ENCODE measurements at places on chromosomes 3 and 15.

DNA sequence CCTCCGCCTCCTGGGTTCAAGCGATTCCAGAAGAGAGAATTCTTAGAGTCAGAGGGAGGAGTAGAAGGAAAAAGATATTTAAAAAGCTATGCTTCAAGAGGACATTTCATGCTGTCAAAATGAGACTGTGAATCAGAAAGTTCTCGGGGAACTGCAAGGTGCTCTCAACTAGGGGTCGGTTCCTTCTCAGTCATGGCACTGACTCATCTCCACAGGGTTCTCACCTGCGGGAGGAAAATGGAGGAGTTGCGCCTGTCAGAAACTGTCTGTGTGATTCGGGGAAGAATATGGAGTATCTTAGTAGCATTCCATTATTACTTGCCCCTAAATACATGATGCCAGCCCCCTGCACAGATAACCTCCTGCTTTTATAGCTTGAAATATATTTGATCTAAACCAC, 47.4 kb downstream of the APH1B start:
- DNase-seq: no peak

GRCh38 chr15:80162059-80162554, 9.3 kb downstream of the FAH start:
- DNase-seq: no peak

DNA sequence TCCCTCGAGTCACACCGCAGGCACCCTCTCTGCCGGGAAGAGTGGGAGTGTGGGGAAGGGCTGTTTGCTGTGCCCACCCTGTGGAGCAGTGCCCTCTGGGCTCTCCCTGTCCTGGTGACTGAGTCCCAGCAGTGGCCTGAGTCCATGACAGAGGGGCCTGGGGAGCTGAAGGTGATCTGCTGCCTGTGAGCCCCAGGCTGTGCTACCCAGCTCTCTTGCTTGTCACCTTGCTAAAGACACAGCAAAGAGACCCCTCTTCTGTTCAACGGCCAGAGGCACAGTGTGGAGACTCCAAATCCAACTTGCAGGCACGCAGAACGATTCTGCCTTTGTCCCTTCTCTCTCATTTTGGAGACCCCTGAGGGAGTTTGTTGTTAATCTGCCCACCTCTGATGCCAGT, 232.6 kb downstream of the OPA1 start:
- DNase-seq: no peak

- no peak for DNase-seq
Observed at GRCh38 chr3:116920826-116921610, 211.4 kb downstream of the TUSC7 start.

DNA sequence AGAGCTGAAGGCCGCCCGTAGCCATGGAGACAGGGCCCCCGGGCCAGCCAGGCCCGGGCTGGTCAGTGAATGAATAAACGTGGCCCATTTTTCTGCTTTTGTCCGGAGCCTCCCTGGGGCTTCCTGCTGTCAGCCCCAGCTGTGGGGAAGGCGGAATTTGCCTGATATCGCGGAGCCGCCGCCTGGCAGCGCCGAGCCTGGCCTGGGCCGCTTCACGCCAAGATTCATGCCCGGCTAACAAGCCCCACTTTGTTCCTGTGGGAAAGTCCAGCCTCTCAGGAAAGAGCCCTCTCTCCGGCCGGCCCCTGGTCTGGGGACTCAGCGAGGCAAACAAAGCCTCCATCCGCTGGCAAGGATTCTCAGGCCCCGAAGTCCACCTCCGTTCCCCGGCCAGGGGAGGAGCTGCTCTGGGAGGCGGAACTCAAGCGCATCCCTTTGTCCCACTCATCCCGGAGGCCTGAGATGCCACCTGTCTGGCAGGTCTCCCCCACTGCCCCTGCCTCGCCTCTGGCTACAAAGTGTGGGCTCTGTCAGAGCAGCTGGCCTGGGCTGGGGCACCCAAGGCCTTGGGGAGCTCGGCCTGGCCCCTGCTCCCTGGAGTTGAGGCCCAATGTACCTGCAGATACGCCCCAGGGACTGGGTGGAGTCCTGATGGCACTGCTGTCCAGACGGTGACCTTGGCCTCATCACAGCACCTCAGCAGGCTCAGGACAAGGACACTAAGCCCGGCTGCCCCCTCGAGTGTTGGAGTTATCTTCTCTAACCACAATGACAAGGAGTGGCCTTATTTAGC, 51.6 kb upstream of the SLC6A11 start:
- peak; percentile 59 for DNase-seq

DNA sequence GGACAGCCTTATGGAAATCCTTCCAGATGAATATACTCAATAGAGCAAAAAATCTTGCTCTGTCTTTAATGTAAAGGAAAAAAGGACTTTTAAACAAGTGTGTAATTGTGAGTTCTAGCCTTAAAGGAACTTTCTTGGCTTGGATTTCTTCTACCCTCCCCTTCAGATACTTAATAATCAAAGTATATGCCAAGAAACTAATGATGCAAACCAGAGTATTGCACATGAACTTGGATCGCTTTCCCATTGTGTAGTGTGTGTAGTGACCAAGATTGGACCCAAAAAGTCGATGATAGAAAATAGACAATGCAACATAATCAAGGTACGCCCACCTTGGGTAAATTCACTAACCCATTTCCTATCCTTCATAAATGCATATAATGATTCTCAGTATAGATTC, 123.8 kb downstream of the TIGIT start:
- no peak for DNase-seq

DNA sequence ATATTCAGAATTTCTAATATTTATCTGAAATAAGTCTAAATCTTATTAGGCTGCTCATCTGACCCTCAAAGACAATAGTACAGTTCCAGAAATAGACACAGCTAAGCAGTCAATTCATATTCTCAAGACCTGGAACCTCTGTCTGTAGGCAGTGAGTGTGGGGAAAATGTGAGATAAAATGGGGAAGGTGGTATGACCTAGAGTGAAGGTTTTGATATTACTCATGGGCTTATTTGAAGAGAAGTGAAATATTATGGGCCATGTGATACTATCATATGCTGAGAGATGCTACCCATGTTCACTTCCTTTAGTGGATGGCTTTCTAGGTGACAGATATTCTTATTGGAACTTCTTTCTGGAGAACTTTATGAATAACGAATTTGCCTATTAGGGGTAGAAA, 33.5 kb downstream of the TGFBR2 start:
- no peak for DNase-seq

DNA sequence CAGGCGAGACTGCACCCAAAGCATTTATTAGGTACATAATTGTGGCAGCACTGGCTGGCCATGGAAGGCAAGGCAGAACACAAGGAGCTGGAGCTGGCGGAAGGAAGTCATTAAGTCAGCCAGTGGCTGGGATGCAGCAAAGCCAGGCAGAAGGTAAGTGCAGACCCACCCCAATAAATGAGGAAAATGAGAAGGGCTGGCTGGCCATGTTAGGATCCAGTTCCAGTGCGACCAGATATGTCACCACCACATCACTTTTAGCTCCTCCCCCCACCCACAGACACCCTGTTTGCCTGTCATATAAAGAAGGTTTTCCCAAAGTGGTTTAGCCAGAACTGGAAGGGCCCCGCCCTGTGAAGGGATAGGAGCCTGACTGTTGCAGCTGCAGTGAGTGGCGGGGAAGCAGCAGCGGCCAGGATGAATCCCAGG, at the start of gene FURIN:
Gene FURIN, plus strand, starts transcription at position 328 of the 429 bp plus-strand sequence. CDS start 7,153 bp downstream, outside the sequence.
- no peak for DNase-seq

DNA sequence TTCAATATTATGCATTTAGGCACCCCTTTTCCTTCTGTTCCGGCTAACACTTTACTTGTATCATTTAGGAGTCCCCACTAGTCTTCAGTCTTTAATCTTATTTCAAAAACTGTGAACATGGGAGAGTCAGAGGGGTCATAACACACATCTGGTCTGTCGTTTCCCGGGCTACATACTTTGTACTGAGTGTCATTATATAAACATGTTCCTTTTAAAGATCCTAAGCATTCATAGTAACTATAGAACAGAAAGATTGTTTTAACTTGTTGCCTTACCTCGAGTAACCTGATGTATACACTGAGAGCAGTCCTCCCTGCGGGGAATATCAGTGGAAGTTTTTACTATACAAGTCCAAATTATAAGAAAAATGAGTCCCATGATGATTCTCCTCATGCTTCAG, 78.2 kb upstream of the VEPH1 start:
- DNase-seq: no peak

DNA sequence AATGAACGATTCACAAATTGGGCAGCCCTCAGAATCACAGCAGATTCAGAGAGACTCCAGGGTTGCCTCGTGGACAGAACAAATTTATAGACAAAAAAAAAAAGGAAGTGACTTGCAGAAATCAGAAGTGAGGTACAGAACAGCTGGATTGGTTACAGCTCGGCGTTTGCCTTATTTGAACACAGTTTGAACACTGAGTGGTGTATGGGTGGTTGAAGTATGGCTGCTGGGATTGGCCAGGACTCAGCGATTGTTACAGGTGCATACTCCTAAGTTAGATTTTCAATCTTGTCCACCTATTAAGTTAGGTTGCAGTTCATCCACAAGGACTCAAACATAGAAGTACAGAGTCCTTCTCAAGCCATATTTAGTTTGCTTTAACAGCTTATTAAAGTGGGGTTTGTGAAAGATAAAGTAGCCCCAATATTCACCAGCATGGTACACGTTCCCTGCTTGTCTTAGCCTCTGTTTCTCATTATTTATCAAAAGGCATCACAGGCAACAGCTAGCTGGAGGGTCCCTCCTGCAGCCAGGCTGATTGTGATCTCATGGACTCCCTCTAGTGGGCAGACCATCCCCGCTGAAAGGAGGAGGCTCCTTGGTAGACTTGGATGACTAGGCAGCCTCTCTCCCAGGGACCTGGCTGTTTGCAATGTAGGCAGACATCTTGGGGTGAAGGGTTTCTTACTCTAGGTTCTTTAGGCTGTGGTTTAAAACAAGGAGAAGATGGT, 17.6 kb upstream of the ALDH1L1 start:
- no peak for DNase-seq

- DNase-seq: no peak
Observed at GRCh38 chr3:165983284-165983683, 146.1 kb upstream of the BCHE start.

DNA sequence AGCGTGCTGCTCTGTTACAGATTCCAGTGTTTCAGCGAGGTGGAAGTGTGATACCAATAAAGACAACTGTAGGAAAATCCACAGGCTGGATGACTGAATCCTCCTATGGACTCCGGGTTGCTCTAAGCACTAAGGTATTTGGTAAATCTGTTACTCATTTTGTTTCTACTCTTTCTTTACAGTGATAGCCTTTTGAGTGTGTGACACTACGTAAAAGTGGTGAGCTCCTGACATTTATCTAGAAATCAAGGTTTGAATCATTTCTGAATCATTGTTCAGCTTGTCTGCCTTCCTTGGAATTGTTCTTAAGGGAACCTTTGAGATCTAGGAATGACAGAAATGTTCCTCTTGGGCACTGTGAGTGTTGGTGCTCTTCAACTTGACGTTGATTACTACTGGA, 11.2 kb upstream of the CAPN3 start:
- no peak for DNase-seq

DNA sequence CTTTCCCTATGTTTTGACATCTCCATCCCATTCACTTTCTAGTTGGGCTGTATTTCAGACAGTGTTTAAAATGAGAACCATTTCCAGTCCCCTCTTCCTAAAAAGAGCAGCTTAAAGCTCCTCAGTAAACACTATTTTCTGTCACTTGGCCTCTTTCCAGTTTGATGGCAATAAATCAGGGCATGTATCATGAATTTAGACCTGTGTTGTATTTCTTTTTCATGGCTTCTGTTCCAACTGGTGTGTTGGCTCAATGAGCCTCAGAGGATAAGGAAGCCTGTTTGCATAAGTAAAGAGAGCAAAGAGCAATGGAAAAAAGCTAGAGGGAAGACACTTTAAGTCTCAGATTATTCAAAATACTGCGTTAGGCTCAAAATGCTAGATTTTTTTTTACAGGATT, 7.2 kb downstream of the CCDC80 start:
- no peak for DNase-seq

- DNase-seq: no peak
Observed at GRCh38 chr3:193772422-193772763, 179.4 kb downstream of the OPA1 start.

DNA sequence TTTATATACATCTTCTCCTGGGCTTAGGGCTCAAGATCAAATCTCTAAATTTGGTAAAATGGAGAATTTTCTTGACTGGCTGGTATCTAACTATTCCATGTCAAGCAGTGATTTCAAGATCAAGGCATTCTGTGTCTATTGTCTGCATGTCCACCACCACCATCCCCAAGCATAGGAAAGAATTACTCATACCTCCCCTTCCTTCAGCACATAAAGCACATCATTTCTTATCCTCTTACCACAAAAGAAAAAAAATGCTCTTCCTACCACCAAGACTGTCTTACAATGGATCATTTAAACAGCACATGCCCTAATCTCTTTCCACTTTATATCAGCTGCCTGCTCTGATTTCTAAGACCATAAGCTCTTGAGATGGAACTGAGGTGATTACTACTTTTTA, 470.5 kb upstream of the THBS1 start:
- no peak for DNase-seq

DNA sequence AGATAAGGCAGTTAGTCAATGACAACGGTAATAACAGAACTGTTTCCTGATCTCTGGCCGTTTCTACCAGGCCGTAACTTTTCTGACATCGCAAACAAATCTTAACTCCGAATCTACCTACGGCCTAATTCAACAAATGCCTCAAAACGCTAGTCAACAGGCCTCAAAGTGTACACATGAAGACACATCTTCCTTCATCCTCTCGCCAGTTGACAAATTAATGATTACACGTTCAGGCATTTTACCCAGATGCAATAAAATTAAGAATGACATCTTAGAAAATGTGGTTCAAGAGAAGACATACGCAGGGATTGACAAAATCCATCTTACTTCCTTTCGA, 1.5 kb downstream of the SFMBT1 start:
- DNase-seq: no peak

DNA sequence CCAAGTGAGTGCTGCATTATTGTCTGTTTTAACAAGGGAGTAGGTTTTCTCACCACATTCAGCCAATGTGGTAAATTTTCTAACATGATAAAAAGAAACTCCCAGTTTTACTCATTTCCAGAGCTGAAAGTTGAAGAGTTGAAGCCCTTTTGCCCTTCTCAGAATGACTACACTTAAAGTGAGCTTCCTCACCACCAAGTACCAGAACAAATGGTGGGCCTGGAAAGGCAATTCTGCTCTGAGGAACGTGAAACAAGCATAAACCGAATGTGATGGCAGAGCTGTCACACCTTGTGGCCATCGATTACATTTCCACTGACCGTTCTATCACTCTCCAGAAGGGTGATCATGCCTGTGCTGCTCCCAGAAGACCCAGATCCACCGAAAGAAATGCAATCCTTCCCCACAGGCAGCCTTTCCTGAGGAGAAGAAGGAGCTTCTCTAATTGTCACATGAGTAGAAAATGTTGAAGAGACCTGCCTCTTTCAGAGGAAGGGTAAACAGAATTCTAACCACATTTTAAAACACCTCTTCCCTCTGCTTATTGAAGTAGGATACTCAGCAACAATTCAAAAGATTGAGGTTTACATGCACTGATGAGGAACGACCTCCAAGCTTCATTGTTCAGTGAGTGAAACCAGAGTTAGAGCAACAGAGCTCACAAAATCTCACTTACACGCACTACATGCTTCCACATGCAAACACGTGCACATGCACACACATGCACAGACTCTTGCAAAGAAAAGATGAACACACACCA, 21.4 kb upstream of the CCR9 start:
- no peak for DNase-seq
